Right lung (tissue), 10 donors: ENCODE measurements at places on chromosomes 12 and 14. TPM values are rescaled to one million over a fixed set of nuclear protein-coding genes. Genes with fewer than 3 reads are reported as not detected.

RPL10L gene
- not detected for polyA plus RNA-seq

DNA sequence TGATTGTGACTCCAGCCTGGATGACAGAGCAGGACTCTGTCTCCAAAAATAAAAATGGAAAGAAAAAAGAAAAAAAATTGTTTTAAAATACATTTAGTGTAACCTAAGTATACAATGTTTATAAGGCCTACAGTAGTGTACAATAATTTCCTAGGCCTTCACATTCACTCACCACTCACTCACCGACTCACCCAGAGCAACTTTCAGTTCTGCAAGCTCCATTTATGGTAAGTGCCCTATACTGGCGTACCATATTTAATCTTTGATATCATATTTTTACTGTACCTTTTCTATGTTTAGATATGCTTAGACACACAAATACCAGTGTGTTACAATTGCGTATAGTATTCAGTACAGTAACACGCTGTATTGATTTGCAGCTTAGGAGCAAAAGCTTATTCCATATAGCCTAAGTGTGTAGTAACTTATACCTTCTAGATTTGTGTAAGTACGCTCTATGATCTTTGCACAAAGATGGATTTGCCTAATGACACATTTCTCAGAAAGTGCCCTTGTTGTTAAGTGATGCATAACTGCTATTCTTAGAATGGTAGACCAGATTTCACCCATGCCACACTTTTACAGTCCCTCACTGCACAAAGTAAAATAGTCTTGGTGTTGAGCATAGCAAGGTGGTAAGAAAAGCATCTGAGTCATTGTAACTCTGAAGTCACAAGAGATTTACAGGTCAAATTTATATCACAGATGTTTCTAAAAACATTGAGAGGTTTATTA is 151.9 kb downstream of the LRRK2 start:
- no peak for DNase-seq

- DNase-seq, result no peak
These were observed 11.5 kb upstream of the EID3 start for GRCh38 chr12:104291867-104292524.

DNA sequence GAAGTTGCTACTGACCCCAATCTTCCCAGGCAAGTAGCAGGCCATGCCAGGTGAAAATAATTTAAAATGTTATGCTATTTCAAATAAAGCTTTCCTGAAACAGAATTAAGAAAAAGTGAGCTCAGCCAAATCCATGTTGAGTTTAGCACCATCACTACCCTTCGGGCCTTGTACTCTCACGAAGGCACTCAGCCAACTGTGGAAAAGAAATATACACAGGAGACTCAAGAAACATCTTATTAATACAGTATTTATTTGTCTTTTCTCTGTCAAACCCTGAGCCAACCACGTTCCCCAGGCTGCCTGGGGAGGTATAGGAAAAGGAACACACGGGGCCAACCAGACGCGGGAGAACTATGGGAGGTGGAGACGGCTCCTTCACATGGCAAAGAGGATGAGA is 10.9 kb downstream of the ATP5MC2 start:
- no peak for DNase-seq

DNA sequence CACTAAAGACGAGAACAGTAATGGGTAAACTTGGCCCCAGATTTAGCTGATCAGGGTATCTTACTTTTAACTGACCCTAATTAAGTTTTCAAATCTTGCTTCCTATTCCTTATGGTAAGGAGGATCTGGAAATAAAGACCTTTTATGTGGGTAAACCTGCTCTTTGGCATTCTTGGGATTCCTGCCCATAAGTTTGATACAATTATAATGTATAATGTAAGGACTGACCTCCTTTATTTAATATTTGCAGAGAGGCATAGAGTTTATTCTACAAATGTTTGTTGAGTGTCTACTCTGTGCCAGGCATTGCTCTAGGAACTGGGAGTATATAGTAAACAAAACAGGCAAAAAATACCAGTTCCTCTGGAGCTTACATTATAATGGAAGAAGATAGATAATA is 4.4 kb upstream of the PRDM4 start:
- DNase-seq, result no peak

DNA sequence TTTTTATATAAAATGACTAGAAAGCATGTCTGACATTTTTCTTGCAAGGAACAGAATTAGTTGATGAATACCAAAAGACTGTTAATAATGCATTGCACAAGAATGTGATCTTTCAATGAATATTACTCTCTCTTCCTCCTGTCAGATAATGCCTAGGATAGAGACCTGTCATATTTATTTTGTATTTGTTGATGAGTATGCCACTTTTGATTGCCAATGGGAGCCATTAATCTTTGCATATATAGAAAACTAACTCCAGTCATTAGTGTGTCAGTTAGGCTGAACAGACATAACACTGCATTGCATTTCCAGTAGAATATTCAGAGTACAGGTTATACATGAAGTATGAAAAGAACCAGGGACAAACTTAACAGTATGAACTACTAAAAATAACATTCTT is 1125.3 kb downstream of the LRFN5 start:
- DNase-seq, result no peak

DNA sequence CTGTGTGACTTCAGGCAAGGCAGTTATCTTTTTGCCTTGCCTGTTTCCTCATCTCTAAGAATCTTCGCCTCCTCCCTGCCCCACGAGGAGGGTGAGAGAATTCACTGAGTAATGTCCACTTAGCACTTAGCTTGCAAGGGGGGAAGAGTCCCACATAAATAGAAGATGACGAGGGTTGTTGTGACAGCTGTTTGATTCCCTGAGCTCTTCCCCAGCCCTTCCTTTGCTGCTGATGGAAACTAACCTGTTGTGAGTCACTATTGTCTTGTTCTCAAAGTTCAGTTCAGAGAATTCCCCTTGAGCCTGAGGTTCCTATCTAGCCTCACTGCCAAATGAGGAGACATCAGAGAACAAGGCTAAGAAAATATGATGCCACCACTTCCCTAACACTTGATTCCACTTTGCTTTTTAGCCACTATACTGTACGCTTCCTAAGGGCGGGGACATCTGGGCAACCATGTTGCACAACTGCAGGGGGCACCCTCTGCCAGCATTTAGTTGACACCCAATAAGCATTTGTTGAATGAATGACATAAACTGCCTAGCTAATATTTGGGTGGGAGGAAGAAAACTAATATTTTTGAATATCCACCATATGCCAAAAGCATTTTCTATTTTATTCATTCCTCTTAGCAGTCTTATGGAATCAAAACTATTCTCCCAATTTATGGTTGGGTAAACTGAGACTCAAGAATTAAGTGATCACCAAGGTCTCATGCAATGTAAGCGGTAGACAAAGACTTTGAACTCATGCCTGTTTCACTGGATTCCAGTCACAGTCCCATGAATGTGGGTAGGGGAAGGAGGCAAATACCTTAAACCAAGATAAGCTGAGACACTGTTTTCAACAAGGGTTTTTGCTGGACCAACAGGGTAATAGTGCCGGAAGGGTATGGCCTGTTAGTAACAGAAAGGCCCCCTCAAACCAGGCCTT is 77.6 kb downstream of the ZFP36L1 start:
- no peak for DNase-seq

SLC17A8 gene
- polyA plus RNA-seq, result 4.6 TPM

GRCh38 chr12:24724814-24725213 is 224.1 kb downstream of the BCAT1 start:
- no peak for DNase-seq

DNA sequence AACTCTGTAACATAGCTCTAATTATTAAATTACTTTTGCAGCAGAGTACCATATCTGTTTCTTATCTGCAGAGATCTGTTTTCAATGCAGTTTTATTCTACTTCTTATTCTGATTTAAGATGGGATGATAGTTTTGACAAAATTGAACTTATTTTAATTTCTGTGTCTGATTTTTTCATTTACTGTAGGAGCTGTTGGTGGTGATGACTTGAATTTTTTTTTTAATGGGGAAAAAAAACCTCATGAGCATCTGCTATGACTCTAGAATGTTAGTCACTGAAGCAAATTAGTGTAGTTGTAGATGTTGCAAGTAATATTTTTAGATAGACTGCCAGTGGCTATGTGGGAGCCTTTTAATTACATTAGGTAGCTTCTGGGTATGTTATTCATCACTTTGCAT is 23.4 kb downstream of the DNM1L start:
- DNase-seq, result no peak

DNA sequence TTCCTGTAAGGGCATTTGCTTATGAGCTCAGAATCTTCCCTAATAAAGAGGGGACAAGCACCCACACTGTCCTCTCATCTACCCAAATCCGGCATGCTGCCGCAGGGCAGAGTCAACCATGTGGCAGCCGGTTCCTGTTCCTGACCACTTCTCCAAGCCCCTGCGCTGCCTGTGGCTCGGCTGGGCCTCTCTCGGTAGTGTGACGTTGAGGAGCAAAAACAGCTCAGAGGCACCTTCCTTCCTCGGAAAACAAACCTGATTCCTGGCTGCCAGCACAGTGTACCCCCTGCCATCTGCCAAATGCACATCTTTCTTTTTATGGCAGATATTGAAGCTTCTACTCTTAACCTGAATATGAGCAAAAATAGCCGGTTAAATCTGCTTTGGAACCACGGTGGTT is 50.5 kb downstream of the CFAP251 start:
- DNase-seq, result no peak

DNA sequence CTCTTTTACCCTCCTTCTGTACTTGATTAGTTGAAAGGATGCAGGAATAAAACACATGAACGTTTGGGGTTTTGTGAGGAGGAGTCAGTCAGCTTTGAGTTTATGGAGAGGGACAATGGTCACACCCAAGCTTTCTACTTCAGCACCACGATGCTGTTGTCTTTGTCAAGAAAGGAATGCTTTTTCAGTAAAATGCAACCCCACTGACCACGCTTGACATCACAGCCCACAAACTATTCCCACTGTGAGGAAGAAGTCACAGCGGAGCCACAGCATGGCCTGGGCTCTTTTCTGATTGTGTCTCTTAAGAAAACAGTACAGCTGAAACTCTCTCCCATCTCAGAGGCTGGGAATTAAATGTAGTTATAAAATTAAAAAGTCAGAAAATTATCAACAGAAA is 135.2 kb downstream of the APAF1 start:
- no peak for DNase-seq

GRCh38 chr12:129844662-129845220 is 59.1 kb downstream of the TMEM132D start:
- no peak for DNase-seq

GRCh38 chr12:91579516-91580263 is 397.1 kb upstream of the DCN start:
- DNase-seq, result no peak

GRCh38 chr12:3122841-3123678 is 45.9 kb downstream of the TSPAN9 start:
- no peak for DNase-seq

- DNase-seq, result no peak
These were observed 92.2 kb downstream of the PTPRR start for GRCh38 chr12:70828351-70828750.

DNA sequence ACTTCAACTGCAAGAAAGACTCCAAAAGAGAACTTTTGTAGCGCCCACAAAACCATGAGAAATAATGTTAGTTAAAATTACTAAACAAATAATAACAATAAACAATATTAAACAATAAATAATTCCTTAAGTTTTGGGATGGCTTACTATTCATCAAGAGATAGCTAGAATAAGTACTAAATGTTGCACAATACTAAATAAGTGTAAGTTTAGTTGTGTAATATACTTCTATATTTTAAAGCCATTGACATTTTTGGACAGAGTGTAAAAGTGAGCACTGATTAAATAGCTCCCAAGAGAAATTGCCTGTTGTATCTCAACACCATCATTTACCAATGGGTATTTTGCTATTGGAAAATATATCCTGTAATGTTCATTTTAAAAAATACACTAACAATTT is 166.7 kb downstream of the ALG10 start:
- DNase-seq, result no peak

- DNase-seq, result no peak
These were observed 113.1 kb upstream of the OVCH1 start for GRCh38 chr12:29610473-29611170.

DNA sequence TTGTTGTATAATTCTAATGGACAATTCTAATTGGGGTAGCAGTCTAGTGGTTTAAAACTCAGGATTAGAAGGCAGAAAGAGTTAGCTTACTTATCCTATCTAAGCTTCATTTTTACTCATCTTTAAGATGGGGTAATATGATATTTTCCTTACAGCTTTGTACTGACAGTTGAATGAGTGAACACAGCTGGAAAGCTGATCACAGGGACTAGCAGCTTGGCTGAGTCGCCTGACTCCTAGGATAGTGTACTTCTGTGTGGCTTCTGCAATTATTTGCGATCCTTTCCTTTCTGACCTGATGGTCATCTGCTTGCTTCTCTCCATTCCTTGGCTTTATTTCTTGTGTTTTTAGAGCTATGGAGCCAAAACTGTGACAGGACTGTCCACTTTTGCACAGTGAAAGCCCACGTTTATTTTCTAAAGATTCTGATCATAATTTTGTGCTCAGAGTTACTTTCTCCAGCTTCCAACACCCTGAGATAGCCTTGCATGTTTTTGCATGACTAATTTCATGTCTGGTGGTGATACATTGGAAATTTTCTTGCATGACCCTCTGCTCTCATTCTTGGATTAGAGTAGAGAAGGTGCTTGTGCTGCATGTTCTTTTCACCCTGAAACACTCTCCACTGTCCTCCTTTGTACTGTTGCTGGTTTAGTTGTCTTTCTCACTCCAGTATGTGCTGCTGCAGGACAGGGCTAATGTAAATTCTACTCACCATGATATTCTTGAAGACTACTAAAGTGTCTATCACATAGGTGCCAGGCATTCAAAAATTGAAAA is 377.0 kb upstream of the ATP2B1 start:
- peak; percentile 47 for DNase-seq

DNA sequence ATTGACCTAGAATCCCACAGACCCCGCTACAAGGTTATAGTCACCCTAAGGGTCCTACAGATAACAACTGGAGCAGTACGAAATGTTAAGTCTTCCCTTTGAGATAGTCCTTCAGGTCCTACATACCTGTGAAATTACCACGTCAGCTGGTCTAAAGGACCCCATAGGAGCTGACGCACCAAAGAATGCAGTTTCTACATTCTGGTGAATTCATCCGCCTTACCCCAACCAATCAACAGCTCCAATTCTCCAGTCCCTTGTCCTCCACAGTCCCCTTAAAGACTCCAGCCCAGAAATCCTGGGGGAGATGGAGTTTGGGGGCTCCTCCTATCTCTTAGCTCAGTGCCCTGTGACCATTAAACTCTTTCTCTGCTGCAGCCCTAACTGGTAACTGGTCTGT is 36.2 kb upstream of the PRMT8 start:
- DNase-seq, result no peak

KRT82 gene
- polyA plus RNA-seq, result not detected
